ENCODE measurements at places on chromosomes 5 and 9.
A peak's percentile ranks its signal among the peaks of the same experiment; 100 is the strongest.

DNA sequence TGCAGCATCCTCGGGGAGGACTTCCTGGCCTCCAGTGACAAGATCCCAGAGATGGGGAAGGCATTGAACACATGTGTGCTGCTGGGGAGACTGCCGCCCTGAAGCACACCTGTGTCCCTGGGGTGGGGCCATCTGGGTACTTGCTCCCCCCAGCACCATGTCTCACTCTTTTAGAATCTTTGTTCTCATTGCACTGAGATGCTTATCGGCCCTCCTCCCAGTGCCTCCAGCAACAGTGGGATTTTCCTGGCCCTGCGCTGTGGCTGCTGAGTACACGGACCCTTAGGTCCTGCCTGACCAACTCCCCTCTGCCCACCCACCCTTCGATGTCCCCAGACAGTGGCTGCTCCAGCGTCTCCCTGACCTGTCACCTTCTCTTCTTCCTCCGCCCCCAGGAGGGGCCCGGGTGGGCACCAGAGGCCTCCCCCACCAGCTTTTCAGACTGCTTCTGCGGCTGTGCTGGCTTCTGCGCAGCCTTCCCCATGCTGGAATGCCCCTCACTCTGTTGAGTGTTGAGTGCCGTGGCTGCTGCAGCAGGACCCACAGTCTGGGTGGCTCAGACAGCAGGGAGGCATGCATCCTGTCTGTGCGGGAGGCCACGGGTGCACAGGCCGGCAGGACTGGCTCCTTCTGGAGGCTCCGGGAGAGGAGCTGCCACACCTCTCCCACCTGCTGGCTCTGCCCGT lies 145.9 kb upstream of the IRX2 start:
- DNase-seq, result no peak

GRCh38 chr5:143870362-143870761 lies 58.4 kb downstream of the HMHB1 start:
- no peak for DNase-seq

- no peak for DNase-seq
These were observed 3.1 kb downstream of the ARHGEF39 start for GRCh38 chr9:35661756-35662350.

DNA sequence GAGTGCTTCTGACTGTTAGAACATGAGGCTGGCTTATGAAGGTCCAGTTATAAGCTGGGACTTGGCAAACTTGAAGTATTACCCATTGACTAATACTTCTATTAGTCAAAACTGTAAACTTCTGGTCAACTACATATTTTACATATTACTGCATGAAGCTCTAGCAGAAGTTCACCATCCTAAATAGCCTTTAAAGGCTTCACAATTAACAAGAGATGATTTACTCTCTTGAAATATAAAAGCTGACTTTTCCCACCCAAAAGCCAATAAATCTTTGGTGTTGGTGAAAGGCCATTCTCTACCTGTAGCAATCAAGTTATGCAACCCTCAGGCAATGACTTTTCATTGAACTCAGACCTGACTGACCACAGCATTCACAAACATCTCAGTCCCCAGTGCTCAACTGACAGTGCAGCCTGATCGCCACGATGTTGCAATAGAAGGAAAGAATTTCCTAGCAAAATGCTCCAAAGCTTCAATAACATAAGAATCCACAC lies 345.6 kb downstream of the EBF1 start:
- no peak for DNase-seq

- DNase-seq, result peak; percentile 83
These were observed 644.6 kb downstream of the PRR16 start for GRCh38 chr5:121108725-121109124.

DNA sequence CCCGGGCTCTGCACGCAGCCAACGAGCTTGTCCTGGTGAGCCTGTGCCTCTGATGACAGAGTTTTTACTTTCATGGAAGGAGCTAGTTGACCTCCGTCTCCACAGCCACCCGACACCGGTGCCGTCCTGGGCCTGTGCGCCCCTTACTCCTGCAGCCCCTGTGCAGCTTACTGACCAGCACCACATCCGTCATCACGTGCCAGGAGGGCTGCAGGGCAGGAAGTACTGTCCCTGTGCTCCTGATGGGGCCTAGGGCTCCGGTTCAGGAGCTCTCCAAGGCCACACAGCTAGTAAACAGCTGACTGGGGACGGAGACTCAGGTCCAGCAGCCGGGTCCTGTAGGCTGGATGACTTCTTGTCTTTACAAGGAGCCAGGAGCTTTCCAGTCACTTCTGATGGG lies 10.2 kb downstream of the STKLD1 start:
- DNase-seq, result no peak

GRCh38 chr9:123548741-123549545 lies 192.9 kb downstream of the CRB2 start:
- no peak for DNase-seq

DNA sequence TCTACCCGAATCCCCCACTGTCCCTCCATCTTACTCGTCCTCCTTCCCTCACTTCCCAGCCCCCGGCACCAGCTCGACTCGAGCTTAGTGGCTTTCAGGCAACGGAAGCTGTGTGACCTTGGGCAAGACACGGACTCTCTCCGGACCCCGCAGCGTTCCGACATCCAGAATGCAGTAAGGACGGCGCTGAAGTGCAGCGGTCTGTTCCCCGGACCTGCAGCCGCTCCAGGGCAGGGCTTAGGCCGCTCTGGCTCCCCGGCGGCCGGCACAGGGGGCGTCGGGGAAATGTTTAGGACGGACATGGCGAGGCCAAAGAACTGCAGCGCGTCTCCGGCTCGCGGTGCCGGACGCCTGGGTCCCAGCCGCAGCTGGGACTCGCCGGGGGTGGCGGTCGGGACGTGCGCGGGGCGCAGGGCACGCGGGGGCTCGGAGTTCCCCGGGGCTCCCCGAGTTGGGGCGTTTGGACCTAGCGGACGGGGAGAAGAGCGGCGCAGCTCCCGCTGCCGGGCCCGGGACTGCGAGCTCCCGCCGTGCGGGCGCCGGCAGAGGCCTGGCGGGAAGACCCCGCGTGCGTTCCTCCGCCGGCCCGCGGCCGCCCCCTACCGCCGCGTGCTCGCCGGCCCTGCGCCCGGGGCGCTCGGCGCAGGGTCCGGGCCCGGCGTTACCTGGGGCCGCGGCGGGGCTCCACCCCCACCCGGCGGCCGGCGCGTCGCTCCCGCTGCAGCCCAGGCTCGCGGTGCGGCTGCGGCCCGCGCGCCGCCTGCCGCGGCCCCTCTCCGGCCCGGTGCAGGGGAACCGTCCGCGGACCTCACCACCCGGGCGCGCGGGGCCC lies 5.6 kb upstream of the RNF44 start:
- DNase-seq, result peak; percentile 81
